ENCODE measurements at places on chromosomes 2 and 18.

DNA sequence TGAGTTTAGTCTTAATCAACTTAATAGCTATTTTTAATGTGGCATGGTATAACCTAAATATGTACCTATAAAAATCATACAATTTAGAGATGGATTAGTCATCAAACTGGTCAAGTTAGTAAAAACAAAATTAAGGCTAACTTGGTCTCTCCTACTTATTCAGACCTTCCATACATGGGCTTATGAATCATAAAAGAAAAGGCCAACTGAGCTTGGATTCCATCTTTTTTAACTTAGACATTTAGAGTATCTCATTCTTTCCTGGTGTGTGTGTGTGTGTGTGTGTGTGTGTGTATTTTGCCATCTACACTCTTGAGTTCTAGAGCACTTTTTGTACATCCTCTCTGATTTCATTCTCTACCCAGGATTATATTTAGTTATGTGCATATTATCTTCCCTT lies 637.5 kb downstream of the PLCL1 start:
- DNase-seq: no peak

GRCh38 chr2:59217360-59217759 lies 976.2 kb upstream of the FANCL start:
- no peak for DNase-seq

DNA sequence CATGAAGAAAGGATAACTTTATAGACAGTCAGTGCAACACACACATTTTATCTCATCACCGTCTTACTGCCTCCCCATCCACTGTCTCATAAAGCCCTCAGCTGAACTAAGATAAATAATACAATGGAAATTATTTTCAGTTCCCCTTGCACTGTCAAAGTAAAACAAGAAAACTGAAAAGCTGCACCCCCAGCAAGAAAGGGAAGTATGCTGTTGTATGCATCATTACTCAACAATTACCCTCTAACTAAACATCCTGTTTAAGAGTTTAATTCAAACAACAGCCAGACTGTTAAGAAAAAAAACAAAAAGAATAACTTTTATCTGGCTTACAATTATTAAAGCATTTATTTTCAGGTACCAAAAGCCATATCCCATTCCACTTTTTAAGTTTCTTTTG lies 25.0 kb downstream of the MPPE1 start:
- no peak for DNase-seq

DNA sequence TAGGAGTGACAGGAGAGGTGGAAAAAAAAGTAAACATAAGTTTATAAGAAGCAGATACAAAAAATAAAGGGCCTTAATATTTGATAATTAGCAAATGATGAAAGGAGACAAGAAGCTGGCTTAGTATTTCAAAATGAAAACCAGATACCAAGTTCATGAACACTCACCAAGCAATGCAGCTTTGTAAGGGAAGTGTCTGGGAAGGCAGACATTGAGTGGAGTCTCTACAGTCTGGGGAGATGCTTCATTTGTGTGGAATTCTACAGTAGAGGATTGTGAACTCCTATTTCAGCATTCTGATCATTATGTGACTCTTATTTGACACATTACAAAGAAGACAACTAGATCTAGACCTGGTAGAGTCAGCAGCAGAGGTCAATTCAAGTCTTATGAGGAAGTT lies 1072.7 kb downstream of the DSC3 start:
- DNase-seq: no peak

- DNase-seq: no peak
Observed at GRCh38 chr2:100833331-100833730, 13.4 kb downstream of the NPAS2 start.

- no peak for DNase-seq
Observed at GRCh38 chr18:37533647-37534584, 31.7 kb downstream of the CELF4 start.

DNA sequence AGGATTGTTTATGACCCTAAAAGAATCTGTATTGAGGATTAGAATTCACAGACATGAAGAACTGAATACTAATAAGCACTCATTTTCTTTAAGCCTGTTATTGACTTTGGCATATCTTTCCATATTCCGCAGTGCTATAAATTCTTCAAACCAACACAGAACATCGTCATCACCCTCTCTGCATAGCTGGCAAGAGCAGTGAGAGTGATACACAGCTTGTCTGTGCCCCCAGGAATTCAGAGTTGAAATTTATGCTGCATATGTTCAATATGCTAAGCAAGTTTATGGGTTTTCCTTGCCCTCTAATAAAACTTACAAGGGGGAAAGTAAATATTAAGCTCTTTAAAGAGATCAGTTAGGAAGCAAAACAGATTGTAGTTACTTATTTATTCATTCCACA lies 32.7 kb downstream of the CTLA4 start:
- no peak for DNase-seq

DNA sequence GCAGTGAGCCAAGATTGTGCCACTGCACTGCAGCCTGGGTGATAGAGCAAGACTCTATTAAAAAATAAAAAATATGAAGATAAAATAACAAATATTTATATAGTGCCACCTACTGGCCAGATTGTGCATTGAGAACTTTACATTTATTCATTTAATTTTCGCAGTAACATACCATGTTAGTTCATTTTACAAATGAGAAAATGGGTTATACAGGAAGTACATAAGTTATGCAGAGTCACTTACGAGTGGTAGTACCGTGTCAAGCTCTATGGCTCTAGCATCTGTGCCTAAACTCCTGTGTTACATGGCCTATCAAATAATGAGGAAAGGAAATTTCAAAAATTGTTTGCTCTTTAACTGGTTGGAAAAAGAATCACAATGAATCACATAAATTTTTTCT lies 27.9 kb downstream of the RIF1 start:
- DNase-seq: no peak

GRCh38 chr18:24024425-24024824 lies 9.9 kb downstream of the TTC39C start:
- DNase-seq: no peak

GRCh38 chr18:916562-916961 lies 11.9 kb downstream of the ADCYAP1 start:
- DNase-seq: no peak

GRCh38 chr2:181778621-181779201 lies 98.4 kb upstream of the NEUROD1 start:
- no peak for DNase-seq

GRCh38 chr2:21690005-21690404 lies 566.2 kb downstream of the TDRD15 start:
- no peak for DNase-seq

DNA sequence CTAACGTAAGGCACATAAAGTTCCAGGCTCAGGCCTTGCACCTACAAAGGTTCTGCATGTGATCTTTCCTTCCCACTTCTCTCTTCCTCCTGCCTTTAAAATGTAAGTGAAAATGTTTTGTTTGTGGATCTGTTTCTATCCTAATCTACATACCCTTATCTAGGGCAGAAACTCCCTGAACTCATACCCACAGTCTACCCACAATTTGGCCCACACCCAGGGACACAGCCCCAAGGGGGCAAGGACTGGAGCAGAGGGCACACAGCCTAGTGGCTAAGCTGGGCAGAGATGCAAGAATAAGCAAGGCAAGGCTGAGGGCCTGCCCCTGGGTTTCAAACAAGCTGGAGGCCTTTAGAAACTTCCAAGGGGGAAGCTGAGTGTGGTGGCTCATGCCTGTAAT lies 71.0 kb downstream of the HS1BP3 start:
- no peak for DNase-seq

DNA sequence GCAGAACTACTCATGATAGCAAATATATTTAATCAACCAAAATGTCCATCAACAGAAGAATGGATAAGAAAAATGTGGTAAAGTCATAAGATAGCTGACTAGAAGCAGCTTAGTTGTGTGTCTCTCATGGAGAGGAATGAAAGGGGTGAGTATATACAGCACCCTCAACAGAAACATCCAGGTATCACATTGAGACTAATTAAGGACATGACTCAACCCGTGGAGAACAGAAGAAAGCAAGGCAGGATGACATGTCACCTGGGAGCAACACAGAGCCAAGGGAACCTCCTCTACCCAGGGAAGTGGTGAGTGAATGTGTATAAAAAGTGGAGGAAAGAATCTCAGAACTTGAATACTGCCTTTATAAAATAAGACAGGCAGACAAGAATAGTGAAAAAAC lies 1695.0 kb upstream of the CELF4 start:
- DNase-seq: no peak

GRCh38 chr2:205296959-205297358 lies 385.3 kb upstream of the NRP2 start:
- no peak for DNase-seq

DNA sequence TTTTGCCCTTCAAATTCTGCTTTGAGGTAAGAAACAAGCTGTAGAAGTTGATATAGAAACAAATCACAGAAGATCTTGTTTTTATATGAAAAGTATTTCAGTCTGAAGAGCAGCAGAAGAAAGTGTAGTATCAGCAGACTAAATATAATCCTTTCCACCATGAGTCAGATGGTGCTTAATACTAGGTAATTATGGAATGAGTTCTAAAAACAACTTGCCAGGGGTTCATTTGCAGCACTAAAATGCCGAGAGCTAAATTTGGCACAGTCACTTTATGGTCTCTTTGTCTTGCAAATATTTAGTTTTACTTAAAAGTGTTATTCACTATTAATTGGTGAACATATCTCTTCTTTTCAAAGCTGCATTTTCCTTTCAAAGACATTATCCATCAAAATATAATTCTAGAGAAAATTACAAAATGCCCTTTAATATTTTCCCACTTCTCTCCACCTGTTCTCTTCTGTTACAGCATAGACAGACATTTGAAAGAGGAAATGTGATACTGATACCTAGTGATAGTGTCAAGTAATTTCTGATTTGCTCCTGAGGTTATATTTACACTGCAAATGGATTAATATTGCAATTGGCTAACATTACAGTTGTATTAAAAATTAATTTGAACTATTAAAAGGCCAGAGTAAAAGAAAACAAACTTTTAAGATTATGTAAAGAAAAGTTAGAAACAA lies 5.3 kb downstream of the MYL1 start:
- no peak for DNase-seq

- DNase-seq: no peak
Observed at GRCh38 chr18:26812462-26812861, 53.0 kb downstream of the AQP4 start.

GRCh38 chr2:73593680-73594079 lies 48.5 kb downstream of the NAT8 start:
- DNase-seq: no peak

DNA sequence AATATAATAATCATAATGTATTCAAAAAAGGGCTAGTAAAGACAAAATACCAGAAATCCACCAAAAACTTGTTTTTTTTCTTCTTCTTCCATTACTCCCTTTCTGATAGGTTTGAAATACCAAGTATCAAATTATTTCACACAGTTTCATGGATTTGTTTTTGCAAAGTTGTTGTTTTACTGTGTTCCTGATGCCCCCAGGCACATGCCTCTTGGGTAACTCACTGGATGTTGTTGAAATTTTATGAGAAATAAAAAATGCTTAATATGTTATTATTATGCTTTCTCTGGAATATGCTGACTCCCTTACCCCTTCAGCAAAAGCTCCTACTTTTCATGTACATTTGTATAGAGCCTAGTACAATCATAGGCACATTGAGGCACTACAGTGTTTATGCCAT lies 419.6 kb downstream of the NRXN1 start:
- DNase-seq: no peak

- DNase-seq: no peak
Observed at GRCh38 chr18:44958455-44958854, 277.8 kb downstream of the SETBP1 start.

- no peak for DNase-seq
Observed at GRCh38 chr18:2146092-2146491, 425.2 kb downstream of the METTL4 start.

- no peak for DNase-seq
Observed at GRCh38 chr18:13324880-13325279, 106.3 kb downstream of the LDLRAD4 start.

- DNase-seq: no peak
Observed at GRCh38 chr18:27966881-27967280, 210.0 kb downstream of the CDH2 start.

- no peak for DNase-seq
Observed at GRCh38 chr18:47204908-47205522, 28.9 kb upstream of the IER3IP1 start.

DNA sequence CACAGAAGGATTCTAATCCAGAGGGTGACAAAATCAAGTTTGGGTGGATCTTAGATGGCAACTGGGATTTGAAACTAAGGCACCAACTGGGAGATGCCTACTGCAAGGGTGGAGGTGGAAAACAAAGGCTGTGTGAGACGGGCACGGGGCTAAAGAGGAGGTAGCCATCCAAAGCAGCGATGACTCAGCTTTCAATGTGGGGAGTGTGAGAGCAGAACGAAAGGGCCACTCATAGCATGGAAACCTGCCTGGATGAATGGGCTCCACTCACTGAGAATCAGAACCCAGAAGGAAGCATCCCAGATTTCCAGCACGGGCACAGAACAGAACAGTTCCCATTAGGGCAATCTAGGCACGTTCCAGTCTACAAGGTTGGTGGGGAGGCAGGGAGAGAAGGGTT lies 159.5 kb downstream of the COL4A4 start:
- no peak for DNase-seq

DNA sequence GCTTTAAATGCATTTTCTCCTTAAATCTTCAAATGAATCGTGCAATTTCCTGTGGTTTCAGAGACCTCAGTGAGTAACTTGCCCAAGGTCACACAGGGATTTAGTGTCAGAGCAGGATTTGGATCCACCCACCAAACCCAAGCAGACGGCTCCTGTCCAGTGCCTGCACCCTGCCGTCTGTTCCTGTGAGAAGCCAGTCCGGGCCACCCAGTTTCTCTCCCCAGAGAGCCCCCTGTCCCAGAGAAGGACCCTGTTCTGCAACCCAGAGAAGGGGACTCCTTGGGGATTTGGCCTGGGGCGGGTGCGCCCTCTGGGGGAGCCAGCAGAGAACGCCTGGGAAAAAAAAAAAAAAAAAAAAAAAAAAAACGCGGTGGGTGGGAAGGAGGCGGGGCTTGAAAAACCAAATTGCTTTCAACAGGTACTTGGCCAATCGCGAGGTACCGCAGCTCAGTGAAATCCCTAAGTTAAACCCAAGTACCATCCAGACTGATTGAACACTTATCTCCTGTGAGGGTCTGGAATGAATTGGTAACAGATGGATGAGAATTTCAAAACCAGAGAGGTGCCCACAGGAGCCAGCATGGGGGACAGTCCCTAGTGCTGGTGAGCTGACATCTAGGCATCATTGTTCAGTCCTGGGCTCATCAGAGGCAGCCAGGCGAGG lies 30.9 kb upstream of the REEP1 start:
- DNase-seq: no peak

DNA sequence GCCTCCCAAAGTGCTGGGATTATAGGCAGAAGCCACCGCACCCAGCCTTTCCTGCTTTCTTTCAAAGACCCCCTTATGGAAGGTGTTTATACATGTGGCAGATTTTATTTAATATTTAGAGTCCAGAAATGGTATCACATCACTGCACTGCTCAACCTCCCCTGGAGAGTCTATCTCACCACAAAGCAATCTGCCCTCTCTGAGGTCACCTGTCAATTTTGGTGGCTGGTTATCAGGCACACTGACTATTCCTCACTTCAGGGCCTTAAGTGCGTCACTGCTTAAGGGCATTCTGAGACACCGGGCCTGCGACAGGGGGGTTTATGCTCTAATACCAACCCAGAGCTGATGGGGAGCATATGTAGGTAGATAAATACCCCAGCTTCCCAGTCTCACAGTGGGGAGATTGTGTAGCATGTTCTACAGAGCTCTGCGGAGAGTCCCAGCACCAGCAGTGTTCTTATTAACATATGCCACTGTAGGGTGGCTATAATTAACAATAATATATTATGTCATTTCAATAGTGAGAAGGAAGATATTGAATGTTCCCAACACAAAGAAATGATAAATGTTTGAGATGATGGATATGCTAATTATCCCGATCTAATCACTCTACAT lies 42.7 kb upstream of the ZDBF2 start:
- DNase-seq: no peak

Measured in esophagus squamous epithelium (tissue), 5 donors.